ENCODE measurements at places on chromosomes 16 and 17. TPM values are rescaled to one million over a fixed set of nuclear protein-coding genes. Genes with fewer than 3 reads are reported as not detected.

- DNase-seq, result no peak
Measured at GRCh38 chr17:67440277-67441051, 63.4 kb downstream of the PITPNC1 start.

Gene IRF8
- 0.56 TPM for total RNA-seq

GRCh38 chr16:82282662-82283061 lies 112.6 kb upstream of the MPHOSPH6 start:
- no peak for DNase-seq

Gene RNF157
- total RNA-seq, result 9.4 TPM

Gene SEBOX
- total RNA-seq, result not detected

DNA sequence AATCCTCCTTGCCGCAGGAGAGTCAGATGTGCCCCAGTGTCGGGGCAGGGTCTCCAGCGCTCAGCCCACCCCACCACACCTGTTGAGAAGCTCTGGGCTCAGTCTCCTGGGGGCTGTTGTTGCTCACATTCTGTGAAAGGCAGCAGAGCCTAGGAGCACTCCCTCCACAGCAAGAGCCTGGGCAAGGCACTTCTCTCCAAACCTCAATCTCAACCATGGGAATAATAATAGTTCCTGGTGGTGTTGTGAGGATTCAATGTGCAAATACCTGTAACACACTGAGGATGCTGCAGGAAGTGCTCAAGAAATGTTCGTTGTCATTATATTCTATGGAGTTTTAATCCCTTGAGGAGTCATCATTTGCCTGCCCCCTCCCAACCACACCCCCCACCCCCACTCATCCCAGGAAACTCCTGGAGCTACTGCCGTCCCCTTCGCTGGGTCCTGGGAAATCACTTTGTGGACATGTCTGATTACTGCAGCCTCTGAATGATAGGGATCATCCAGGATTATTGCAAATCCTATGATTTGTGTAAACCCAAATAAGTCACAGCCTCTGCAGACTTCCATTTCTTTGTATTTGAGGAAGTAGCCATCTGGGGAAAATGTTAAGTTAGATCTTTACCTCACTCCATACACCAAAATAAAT lies 61.5 kb downstream of the CCT6B start:
- no peak for DNase-seq
